ENCODE measurements at places on chromosomes 13 and 19. TPM values are rescaled to one million over a fixed set of nuclear protein-coding genes. Genes with fewer than 3 reads are reported as not detected.

GRCh38 chr19:53007606-53008005 is 6.1 kb upstream of the ERVV-1 start:
- no peaks in the 10 kb centered on the region for H3K36me3 ChIP-seq
- no peak overlapping the region for H3K27ac ChIP-seq
- no peaks in the 10 kb centered on the region for H3K4me1 ChIP-seq
- H3K4me3 ChIP-seq, result no peak overlapping the region

DNA sequence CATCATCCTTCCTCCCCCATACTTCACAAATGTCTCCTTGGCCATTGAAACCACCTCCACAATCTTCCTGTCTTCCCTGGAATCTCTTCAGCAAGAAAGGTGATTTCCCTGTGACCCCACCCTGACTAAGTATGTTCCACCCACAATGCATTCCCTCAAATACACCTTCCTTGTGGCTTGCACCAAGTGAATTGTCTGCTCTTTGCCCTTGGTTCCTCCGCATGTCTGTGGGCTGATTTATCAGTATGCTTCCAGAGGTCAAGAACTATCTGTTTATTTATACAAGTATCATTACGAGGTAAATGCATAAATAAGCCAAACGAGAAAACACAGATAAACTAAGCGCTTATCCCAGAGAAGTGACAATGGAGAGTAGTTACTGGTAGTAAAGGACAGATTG is 45.4 kb upstream of the POMP start:
- no peaks in the 10 kb centered on the region for H3K36me3 ChIP-seq
- peak overlapping the region; percentile 30 for H3K27ac ChIP-seq
- peak; percentile 34 for DNase-seq

- no peaks in the 10 kb centered on the region for H3K36me3 ChIP-seq
- peak overlapping the region; percentile 68 for H3K27ac ChIP-seq
- no peaks in the 10 kb centered on the region for H3K27me3 ChIP-seq
- H3K4me1 ChIP-seq, result no peaks in the 10 kb centered on the region
- H3K4me3 ChIP-seq, result no peak overlapping the region
These were observed 26.8 kb upstream of the TINCR start for GRCh38 chr19:5594521-5594950.

The CGB8 gene
- polyA plus RNA-seq, result not detected

DNA sequence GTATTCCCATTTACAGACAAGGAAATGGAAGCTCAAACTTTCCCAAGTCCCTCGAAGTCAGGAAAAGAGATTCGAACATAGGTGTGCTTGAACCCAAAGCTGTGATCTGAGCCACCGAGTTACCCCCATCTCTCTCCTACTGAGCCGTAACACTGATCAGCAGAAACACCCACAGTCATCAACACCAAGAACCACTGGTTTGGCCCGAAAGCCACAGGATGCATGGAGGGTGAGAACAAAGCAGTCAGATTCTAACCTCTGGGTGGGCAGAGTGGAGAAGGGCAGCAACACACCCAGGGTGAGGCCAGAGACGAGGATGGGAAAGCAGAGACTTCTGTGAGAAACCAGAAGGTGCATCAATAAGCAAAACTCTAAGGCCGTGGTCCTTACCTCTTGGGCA is 27.7 kb upstream of the POU2F2 start:
- no peaks in the 10 kb centered on the region for H3K4me1 ChIP-seq
- DNase-seq, result no peak
- no peak overlapping the region for H3K27ac ChIP-seq
- H3K36me3 ChIP-seq, result no peaks in the 10 kb centered on the region

The MBD3L2 gene
- polyA plus RNA-seq, result not detected

Measured in hepatocyte (in vitro differentiated cells).